ENCODE measurements at places on chromosomes 4 and X.

DNA sequence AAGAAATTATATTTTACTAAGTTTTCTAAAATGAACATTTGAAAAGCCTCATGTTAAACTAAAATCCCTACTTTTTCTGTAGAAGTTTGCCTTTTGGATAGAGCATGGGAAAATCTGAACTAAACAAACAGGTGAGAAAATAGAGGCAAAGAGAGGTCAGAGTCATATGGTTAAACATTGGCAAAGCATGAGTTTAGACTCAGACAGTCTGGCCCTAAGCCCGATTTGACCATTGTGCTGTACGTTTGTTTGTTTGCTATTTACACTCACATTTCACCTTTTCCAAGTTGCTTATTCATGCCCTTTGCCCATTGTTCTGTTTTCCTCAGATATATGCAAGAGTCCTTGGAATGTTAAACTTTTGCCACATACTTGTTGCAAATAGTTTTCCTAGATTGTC is 85.4 kb downstream of the TIGD2 start:
- DNase-seq, result no peak

DNA sequence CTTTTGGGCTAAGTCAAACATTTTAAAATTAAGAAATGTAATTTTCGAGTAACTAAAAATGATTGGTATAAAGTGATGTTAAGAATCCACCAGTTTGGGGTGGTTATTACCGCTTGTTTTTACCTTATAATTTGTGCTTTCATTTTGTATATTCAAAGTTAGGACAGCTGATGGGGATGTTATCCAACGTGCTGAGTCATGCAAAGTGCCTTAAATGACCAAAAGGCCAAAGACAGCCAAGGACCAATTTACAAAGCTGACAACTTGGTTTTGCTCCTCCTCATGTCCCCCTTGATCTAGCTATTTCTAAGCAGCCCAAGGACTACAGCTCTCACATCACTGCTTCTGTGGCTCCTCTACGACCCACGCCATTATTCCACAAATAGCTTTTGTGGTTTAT is 181.4 kb upstream of the PCDH7 start:
- no peak for DNase-seq

- DNase-seq, result no peak
Observed at GRCh38 chr4:25969374-25970155, 55.5 kb downstream of the SMIM20 start.

DNA sequence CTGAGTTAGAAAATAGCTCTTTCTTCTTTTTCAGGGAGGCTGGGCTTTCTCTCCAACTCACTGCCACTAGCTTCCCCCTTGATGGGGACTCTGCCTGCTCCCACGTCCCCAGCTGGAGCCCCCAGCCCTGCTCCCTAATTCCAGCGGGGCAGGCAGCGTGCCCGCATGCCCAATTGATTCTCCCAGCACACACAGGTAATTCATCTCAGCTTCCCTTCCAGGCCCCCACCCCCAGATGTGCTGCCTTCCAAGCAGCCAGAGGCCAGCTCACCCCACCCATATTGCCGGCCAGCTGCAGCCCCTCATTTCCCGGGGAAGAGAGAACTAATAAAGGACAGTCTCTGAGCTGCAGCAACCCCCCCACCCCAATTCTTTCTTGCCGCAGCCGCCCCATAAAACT is 69.8 kb downstream of the EFNB1 start:
- no peak for DNase-seq

DNA sequence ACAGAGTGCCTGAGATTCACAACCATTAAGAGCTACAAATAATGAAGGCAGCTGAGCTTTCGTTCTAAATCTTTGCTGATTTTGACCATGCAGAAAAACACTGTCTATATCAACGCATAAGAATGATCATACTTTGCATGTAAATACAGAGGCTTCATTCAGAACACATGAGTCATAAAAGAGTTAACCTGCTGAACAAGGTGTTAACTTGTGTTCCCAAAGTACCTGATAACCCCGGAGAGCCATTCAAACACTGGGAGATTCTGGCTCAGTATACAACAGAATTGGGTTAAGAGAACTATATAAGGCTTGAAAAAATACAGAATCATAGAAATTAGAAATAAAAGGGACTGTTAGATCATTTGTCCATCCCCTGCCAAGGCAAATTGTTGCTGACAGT is 964.3 kb upstream of the TENM3 start:
- no peak for DNase-seq

DNA sequence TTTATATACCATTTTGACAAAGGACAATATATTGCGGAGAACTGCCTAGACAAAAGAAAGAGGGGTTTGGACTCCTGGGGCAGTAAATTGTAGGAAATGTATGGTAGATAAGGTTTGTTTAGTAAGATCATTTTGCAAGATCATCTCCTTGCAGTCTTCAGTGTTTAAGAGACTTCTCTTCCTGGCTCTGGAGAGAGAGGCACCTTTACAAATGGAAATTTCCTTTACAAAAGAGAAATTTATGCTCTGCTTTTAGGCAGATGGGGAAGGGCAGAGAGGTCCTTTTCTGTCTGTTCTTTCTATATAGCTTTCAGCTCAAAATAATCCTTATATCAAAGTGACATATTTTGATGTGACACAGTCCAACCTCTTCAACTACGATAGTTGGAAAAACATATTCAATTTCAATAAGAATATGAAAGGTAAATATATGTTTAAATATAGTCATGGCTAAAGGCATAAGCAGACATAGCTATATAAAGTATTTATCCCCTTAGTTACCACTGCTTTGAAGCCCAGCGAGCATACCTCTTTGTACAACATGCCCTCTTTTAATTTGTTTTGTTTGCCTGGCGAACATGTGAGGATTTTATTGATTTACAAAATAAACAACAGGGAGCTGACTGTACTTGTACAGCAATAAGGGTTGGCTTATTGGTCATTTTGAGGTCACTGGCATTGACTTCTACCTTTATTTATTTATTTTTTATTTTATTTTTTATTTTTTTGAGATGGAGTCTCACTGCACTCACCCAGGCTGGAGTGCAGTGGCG is 65.2 kb downstream of the TRIM2 start:
- no peak for DNase-seq

DNA sequence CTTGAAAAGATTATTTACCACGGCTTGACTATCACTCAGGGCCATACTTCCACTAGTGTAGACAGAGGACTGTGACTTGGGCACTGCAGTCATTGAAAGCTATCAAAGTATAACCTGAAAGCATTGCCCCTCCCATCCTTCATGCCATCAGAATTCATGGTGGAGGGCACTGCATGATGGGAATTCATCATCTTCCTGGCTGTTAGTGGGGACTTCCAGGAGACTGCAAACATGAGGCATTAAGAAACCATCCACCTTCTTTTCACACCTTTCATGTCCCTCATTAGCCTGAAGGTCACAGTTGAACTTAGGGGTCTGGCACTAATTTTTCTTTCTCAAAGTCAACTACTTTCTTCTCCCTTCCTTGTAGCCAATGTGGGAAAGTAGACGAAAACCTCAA is 25.8 kb downstream of the VSIG4 start:
- DNase-seq, result no peak

Data from stimulated activated CD4-positive, alpha-beta T cell treated with anti-CD3 and anti-CD28 coated beads, Interleukin-12 subunit alpha, Interleukin-12 subunit beta, amount 100 ng/mL, for 24 hours (primary cell).